ENCODE measurements at places on chromosomes 6 and 20.
A peak's percentile ranks its signal among the peaks of the same experiment; 100 is the strongest.

DNA sequence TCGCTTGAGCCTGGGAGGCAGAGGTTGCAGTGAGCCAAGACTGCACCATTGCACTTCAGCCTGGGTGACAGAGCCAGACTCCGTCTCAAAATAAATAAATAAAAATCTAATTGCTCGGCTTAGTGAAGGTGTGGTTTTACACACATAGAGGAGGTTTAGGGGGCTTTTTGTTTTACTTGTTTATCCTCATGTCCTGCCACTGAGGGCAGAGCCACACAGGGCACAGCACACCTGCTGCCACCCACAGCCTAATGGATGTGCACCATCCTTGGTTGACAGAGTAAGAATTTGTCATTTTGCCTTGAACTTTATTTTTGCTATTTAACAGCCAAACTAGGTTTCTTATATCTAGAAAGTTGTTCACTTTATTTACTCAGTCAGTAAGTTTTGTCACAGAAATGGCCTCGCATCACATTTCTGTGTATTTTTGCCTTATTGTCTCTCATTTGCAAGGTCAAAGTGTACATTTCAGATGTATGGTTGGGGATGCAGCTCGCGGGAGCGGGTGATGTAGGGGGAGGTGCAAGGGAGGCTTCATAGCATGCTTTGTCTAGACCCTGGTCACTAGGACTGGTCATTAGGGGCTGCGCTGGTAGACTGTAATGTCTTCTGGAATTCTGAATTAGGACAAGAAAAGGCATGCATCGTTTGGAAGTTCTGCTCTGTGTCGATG lies 67.8 kb upstream of the NAA20 start:
- no peak for DNase-seq

DNA sequence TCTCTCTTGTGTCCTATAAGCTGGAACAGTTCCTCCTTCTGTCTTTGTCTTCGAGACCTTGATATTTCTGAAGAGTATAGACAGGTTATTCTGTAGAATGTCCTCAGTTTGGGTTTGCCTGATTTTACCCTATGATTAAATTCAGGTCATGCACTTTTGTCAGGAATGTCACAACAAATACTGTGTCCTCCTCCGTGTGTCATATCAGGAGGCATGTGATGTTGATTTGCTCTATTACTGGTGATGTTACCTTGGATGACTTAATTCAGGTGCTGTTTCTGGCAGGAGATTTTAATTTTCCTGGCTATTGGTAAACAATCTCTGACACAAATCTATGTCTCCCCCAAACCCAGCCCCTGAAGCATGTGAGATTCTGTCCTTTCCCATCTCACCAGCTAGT lies 33.3 kb upstream of the CHMP4B start:
- DNase-seq = no peak

GRCh38 chr6:39901670-39902069 lies 32.6 kb downstream of the MOCS1 start:
- DNase-seq = no peak

- DNase-seq = no peak
These were observed 198.7 kb upstream of the RREB1 start for GRCh38 chr6:6909111-6909510.

GRCh38 chr20:10432079-10432478 lies 1.9 kb downstream of the MKKS start:
- DNase-seq = peak; percentile 50

DNA sequence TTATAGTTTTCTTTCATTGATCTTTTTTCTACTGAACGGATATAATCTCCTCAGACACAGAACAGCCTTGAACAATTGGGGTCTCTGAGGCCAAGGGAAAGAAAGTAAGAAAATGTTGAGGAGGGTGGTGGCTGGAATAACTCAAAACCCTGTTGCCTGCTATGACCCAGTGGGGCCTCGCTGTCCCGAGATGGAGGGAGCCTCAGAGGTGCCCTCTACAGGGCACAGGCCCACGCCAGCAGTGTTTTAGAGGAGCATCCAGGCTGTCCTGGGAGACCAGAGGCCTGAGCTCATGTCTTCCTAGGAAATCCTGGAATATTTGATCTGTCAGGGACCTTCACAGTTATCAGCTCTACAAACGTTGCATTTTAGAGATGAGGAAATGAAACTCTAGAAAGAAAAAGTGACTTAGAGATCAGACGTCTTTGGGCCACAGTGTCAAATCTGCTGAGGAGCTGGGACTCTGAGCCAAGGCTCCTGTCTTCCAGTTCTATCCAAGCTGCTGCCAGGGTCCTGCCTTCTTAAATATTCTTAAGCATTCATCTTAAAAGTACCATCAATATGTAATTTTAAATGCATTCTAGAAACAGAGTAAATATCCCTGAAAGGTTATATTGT lies 26.3 kb downstream of the ALDH5A1 start:
- DNase-seq = peak; percentile 36

Data from iris pigment epithelial cell (primary cell).